Activated B cell treated with CpG ODN at 0.5 μM for 24 hours (primary cell): ENCODE measurements at places on chromosomes 7 and 10. TPM values are rescaled to one million over a fixed set of nuclear protein-coding genes. Genes with fewer than 3 reads are reported as not detected.
A peak's percentile ranks its signal among the peaks of the same experiment; 100 is the strongest.

GRCh38 chr7:18421297-18422002 lies 74.1 kb upstream of the HDAC9 start:
- no peak for DNase-seq

DNA sequence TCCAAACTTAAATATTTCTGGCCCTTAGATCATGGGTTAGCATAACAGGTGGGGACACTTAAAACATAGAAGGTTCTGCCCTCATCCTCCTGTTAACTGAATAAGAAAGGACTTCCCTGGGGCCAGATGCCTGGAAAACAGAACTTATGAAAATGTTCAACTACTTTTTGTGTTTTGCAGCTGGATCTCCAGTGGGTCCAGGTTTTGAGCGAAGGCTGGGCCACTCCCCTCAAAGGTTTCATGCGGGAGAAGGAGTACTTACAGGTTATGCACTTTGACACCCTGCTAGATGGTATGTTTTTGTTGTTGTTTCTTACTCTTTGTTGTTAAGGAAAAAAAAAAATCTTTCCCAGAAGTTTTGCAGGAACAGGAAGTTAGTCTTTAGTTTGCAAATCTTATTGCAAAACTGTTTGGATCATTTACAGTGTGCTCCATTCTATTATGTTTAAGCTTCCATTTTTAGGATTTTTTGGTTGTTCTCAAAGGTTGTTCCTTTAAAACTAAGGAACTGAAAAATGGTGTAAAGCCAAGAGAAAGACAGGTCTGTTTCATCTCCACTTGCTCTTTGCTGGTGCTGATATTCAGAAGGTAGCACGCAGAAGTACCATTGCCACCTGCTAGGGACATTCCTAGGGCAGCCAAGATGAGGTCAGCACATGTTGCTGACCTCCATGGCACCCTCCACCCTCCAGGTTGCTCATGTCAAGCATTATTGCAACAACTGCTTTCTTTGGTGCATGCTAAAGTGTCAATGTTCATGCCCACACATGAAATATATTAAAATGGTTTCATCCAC lies 56.1 kb downstream of the PAPSS2 start:
- no peak for DNase-seq

- peak; percentile 30 for DNase-seq
These were observed 113.7 kb downstream of the BRAF start for GRCh38 chr7:140810830-140811556.

The CHRM2 gene
- total RNA-seq = not detected in 2 replicates

- no peak for DNase-seq
These were observed 66.4 kb downstream of the CDH23 start for GRCh38 chr10:71463111-71463510.
